Activated naive CD4-positive, alpha-beta T cell treated with anti-CD3 and anti-CD28 coated beads, Interleukin-2, amount 50 U/mL, for 16 hours (primary cell): ENCODE measurements at places on chromosomes 6 and 20.

DNA sequence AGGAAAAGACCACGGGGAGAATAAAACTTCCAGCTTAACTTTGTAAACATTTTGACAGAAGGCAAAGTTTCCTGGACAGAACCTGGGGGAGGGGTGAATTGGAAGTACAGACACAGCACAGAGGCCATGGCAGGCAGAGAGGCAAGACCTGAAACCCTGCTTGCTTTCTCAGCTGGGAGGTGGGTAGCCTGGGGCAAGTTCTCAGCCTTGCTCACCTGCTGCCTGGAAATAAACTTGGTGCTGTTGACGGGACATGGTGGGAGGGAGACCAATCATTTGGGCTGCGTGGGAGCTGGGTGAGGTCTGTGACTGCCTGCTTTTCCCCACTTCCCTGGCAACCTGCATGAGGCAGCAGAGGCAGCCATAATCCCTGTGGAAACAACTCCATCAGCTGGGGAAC lies 221.3 kb downstream of the MOXD1 start:
- DNase-seq = no peak

GRCh38 chr6:43192911-43193310 lies 10.9 kb downstream of the CUL9 start:
- no peak for DNase-seq

- no peak for DNase-seq
These were observed 14.1 kb upstream of the TFAP2D start for GRCh38 chr6:50699051-50699775.

- no peak for DNase-seq
These were observed 1282.4 kb upstream of the ADGRB3 start for GRCh38 chr6:67352717-67353116.

GRCh38 chr6:14290772-14291330 lies 173.3 kb downstream of the CD83 start:
- DNase-seq = no peak

DNA sequence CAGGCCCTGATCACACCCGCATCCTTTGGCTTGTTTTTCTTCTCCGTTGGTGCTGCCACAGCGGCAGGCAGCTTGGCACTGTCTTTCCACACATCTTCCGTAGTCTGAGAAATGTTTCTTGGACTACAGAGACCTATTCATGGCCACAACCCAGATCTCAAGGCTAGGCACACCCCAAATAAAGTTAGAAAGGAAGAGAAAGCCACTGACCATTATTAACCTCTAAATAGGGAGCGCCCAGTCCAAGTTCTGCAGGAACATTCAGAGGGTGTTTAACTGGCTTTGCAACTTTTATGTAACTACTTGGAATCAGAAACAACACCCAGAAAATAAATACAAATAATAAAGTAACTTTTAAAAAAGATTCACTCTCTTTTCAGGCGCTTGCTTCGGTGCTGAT lies 124.8 kb upstream of the NEDD9 start:
- DNase-seq = no peak

DNA sequence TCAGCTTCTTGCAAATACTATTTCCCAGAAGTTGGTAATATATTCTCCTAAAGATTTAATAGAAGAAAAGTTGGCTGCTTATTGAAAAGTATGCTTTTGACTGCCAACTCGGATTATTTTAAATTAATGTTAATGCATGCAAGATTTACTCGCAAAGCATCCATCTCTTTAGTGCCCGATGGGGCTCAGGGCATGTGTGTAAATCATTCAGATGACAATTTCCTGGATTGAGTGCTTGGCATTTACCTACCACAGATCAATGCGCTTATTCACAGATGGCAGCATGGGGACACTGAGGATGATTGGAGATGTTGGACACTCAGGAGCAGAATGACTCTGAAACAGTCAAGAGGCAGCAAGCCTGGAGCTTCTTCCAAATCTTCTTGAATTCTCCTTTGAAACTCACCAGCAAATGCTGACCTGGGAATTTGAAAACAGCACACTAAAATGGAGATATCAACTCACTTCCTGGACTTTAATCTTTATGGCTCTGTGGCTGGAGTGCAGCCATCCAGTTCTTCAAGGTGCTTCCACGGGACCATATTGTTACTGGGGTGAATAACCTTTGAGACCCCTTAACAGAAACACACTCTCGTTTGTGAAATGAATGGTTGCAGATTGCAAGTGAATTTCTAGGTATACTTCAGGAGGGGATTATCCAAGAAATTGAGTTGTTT lies 34.1 kb upstream of the TIAM2 start:
- DNase-seq = no peak

GRCh38 chr6:47727391-47727790 lies 29.0 kb downstream of the ADGRF4 start:
- DNase-seq = no peak

- DNase-seq = no peak
These were observed 3.0 kb downstream of the FLRT3 start for GRCh38 chr20:14334306-14334930.
